ENCODE measurements at places on chromosomes 7 and 10. TPM values are rescaled to one million over a fixed set of nuclear protein-coding genes. Genes with fewer than 3 reads are reported as not detected.

GRCh38 chr7:100122568-100122967 lies 3.1 kb downstream of the CNPY4 start:
- no peak for DNase-seq

Gene CYP3A4
- total RNA-seq: not detected

- no peak for DNase-seq
Measured at GRCh38 chr7:101171442-101171837, 6.1 kb upstream of the VGF start.

Gene FAM24B
- total RNA-seq: 8.9 TPM

GRCh38 chr7:99312316-99313203 lies 13.1 kb upstream of the ARPC1A start:
- peak; percentile 44 for DNase-seq

GRCh38 chr7:40311307-40311706 lies 176.5 kb downstream of the SUGCT start:
- no peak for DNase-seq

DNA sequence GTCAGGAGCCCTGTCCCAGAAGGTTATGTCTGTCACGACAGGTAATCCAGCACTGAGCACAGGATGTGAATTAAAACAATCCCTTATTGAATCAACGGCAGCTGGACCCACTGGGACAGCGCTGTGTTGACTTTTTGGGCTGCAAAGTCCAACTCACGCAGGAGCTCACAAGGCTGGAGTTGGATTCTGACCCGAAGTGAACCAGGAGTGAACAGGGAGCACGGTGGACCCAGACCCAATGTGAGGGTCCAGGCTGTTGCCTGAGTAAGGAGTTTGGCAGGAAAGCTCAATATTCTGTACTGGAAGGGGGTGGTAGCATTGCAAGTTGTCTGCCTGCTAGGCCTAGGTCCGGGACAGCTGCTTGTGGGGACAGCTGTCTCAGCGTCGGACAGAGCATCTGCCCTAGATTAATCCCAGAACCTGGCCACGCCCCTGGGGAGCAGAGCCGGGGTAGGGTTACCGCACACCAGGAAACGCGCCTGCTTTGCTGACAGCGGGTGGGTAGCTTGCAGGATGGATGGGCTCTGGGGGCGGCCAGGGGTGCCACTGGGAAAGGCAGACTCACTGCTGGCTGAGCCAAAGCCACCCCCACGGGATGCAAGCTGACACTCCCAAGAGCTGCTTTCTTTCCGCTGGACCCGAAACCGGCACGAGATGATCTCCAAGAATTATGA lies 24.0 kb downstream of the COL26A1 start:
- no peak for DNase-seq

DNA sequence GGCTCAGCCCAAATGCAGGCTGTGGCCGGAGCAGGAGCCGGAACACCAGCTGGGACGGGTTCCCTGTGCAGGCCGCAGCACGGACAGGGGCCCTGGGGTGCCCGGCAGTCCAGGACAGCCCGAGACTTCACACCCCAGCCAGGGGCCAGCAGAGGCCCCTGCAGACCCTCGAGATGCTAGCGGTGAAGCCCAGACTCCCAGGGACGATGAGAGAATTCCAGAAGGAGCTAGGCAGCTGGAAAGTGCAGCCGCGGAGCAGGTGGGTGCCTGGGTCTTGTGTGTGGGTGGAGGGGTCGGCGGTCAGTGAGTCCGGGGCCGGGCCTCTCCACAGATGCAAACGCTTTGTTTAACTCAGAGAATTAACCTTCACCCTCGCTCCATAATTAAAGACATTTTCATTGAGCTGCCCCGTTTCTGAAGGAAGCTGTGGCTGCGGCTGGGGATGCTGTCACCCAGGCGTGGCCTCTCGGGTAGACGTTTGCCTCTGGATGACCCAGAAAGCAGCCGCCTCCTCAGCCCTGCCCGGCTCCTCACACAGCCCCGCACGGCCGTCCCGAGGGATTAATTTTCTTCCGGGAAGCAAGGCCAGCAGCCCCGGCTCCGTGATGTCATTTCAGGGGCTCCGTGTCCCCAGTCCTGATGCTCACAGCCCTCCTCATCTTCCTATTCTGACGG lies 26.5 kb downstream of the KNDC1 start:
- DNase-seq: no peak

Gene PDZD7
- total RNA-seq: 5.9 TPM
